8988T (cell line): ENCODE measurements at places on chromosomes 2 and 18.

DNA sequence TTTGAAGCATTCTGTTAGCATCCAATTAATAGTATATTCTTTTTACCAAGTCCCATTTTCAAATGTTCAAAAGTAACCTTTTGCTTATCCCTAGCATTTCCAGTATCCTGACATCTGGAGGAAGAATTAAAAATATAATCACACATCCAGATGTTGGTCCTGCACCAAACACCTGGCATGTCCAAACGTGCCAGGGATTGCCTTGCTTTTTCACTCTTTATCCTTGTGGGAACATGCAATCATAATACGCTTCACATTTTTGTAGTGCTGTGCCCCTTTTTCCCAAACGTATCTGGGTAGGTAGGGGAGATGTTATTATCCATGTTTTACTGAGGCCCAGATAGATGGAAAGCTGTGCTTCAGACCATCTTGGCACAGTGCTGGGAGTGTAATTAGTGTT is 133.0 kb downstream of the TPGS2 start:
- DNase-seq: no peak

DNA sequence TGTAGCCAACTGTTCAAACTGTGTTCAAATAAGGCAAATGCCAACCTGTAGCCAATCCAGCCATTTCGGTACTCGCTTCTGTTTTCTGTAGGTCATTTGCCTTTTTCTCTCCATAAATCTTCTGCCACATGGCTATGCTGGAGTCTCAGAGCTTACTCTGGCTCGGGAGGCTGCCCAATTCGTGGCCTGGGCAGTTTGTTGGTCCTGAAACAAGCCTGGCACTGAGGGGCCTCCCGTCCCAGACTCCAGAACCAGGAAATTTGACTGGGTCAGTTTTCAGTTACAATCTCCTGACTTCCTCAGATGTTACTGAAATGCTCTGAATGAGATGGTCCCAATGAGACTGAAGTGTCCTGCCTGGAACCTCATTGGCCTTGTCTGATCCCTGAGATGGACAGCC is 120.8 kb upstream of the NPAS2 start:
- no peak for DNase-seq

DNA sequence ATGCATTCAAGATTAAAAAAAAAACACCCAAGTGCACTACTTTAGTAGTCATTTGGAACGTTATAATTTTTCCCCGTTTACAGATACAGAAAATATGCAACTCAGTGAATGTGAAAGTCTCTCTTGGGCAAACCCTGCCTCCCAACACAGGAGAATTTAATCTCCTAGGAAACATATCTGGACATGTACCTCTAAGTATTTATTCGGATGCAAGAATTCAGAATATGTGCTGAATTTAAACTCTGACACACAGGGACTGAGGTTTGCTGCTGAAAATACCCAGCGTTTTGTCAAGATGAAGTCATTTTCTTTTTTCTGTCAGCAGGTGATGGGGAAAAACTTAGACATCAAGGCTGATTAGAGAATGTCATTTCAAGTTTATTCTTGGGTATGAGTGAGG is 105.4 kb downstream of the ACKR3 start:
- DNase-seq: no peak

GRCh38 chr18:51686590-51686989 is 489.1 kb upstream of the MEX3C start:
- DNase-seq: no peak

DNA sequence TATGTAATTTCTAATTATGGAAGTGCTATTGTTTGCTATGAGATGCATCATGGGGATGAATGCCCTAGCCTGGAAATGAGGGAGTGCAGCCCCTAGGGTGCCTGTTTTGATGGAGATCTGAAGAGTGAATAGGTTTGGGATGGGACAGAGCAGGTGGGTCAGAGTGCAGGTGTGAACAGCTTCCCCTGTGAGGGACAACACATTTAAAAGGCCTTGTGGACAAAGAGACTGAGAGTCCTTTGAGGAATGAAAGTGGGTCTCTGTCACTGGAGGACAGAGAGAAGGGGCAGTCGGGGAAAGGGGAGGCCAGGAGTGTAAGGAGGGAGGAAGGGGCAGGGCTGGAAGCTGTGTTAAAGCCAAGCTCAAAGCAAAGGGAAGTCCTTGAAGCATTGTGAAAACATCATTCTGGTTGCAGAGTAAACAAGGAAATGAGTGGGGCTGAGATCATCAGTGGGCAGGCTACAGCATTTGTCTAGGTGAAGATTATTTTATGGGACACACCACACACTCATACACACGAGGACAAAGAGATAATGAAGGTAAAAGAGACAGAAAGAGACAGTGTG is 877.6 kb downstream of the SLC4A3 start:
- DNase-seq: no peak

- DNase-seq: no peak
Measured at GRCh38 chr2:230697676-230698075, 15.0 kb upstream of the CAB39 start.

DNA sequence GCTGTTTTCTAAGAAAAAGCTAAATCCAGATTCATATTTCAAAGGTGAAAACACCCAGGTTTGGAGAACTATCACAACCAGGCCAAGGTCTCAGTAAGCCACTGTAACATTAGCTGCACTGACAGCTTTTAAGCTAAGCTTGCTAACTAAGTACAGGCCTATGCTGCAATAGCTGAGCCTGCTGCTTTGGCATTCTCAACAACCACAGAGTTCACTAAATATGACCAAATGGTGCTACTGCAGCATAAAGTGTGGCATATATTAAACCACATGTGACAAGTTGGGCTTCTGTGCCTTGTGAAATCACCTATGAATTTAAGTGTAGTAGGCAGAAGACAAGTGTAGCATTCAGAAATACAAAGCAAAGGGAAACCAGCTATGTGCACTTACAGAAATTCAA is 206.7 kb downstream of the TCF4 start:
- no peak for DNase-seq
